Stimulated activated CD8-positive, alpha-beta memory T cell treated with anti-CD3 and anti-CD28 coated beads, Interleukin-4, amount 100 ng/mL, for 4 hours (primary cell): ENCODE measurements at places on chromosomes 2 and 18.

DNA sequence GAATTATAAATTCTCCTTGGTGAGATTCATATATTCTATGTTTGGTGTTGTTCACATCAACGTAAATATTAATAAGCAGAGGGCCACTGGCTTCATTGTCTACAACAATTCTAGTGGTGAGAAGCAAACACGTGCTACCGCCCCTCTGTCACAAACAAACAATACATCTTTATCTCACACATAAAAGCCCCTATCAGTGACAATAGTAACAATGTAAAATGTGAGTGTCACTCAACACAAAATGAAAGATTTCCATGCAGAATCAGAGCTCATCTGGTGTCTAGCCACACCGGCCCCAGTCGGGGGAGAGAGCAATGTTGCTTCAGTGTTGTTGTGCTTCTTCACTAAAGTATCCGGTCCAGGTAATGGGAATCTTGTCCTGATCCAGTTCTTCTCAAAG, 932.6 kb downstream of the SOCS6 start:
- no peak for DNase-seq

DNA sequence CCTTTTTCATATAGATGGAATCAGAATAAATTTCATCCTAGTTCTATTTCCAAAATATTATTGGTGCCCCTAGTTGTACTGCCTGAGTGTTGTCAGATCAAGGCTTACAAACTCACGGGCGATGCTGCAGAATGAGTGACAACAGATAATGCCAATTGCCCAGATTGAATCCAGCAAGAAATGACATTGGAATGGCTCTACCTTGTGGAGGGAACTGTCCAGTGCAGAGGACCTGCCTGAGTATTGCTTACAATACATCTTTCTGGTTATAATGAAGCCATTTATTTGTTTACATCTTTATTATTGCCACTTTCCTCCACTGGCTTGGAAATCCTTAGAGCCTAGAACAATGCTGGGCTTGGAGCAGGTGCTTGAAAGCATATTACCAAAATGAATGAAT, 7.8 kb upstream of the IL1R2 start:
- no peak for DNase-seq

- DNase-seq, result no peak
Measured at GRCh38 chr2:143524559-143525401, 395.6 kb downstream of the ARHGAP15 start.

- no peak for DNase-seq
Measured at GRCh38 chr18:69401226-69401971, 711 bp downstream of the DOK6 start.

GRCh38 chr18:79382681-79383387, 12.9 kb upstream of the NFATC1 start:
- no peak for DNase-seq

GRCh38 chr18:49907346-49907929, 94.1 kb upstream of the ACAA2 start:
- no peak for DNase-seq

DNA sequence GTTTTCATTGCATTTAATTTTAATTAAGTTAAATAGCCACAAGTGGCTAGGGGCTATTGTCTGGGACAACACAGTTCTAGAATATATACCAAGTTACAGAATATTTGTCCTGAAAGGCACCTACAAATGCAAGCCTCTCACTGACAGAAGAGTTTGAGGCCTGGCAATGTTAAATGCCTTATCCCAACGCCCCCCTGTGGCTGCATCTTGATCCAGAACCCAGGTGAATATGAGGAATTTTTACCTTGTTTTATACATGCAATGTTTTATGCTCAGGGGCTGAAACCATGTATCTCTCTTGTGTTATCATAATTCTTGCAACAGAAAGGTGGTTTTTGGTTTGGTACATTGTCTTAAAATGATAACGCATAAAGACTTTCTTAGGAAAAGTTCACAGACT, 71.8 kb upstream of the SEC11C start:
- no peak for DNase-seq

DNA sequence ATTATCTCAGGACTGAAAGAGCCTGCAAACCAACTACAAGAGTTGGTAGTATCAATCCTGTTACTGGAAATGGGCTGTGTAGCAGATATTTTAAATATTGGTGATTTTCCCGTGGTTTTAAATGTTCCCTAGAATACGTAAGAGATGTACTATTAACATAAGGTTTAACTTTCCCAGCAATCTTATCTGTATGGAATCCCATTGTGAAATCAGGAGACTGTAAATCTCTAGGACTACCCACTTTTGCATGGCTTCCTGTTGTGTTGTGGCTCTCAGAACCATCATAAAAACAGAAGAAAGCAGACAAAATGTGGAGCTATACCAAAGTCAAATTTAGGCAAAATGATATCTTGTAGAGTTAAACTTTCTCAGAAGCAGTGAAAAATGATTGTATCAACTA, 641.5 kb upstream of the SETBP1 start:
- DNase-seq, result no peak

GRCh38 chr2:37529830-37530415, 141.5 kb downstream of the CDC42EP3 start:
- DNase-seq, result no peak

DNA sequence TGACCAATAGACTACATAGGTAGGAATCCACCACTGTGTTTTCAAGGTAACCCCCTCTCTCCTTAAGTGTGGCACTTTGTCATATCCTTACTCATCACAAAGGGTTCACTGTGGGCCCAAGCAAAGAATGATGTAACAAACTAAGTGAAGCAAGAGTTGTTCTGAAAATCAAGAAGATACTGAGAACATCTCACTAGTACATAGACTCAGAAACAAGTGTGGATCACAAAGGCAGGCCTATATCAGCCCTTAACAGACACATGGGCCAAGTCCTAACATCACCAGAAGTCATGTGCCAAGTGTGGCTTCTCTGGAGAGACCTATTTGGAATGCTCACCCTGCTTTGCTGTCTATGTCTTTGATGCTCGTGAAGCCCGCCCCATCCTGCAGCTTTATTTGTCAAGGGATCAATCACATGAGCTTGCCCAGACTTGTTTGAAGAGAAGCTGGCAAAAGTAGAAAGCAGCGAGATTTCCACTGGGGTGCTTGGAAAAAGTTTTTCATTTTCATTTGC, 131.2 kb upstream of the TTC39C start:
- no peak for DNase-seq

GRCh38 chr2:238087211-238087610, 12.9 kb upstream of the ESPNL start:
- DNase-seq, result no peak

- no peak for DNase-seq
Measured at GRCh38 chr18:56565046-56565445, 73.3 kb downstream of the TXNL1 start.

- DNase-seq, result no peak
Measured at GRCh38 chr2:219433666-219434467, 776 bp upstream of the SPEG start.

DNA sequence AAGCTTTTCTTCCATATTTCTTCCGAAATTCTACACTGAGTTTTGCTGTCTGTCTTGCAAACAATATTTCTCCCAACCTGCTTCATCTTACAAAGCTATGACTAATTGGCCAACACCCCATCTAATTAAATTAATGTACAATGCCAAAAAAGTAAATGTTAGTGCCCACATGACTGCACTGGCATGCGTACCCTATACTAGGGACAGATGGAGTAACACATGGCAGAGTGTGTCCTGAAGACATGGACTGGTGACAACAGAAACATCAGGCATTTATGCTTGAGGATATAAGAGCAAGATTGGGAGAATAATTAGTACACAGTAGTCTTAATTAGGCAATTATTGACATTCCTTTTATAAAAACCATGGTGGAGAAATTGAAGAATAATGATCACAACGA, 66.8 kb downstream of the MREG start:
- DNase-seq, result no peak

DNA sequence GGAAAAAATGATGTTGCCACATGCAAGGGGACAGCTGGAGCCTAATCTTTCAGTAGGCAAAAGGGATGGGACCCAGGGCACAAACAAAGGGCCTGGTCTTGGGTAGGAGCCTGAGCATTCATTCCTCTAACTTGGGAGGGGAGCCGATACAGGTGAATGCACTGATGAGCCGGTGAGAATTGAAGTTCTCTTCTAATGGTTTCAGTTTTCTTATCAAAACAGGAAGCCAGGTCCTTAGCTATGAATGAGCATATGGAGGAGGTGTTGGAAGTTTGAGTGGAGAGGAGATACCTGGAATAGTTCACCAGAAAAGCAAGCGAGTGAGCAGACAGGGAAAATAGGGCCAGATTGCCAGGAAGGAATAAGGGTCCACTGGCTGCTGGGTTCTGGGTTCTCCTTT, 10.1 kb downstream of the DPP4 start:
- no peak for DNase-seq

DNA sequence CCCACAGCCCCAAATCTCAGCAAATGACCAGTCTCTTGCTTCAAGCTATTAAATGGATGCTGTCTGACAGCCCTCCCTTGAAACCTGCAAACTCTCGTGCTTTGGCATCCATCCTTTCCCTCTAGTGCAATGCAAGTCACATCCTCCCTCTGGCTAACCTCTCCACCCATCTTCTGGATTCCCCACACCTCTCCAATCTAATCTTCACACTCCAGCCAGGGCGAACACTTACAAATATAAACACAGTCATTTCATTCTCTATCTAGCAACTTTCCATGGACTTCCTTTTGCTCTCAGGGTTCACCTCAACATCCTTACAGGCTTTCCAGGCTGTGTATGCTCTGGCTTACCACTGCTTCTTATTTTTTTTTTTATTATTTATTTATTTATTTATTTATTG, 10.1 kb upstream of the NARS1 start:
- DNase-seq, result no peak

DNA sequence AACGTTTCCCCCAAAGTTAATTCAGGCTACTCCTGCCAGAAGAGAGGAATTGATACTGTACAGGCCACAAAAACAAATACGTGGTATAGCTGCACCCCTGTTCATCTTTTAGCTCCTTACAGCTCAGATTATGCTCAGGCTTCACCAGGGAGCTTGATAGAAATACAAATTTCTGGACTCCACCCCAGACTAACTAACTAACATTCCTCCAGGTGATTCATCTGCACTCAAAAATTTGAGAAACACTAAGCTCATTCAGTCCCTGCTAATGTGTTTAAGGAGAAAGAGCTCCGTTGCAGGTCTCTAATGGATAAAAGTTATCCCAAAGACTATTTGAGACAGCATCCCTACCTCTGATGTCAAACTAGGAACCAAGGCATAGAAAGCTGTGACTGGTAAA, 36.8 kb upstream of the UNC80 start:
- no peak for DNase-seq

DNA sequence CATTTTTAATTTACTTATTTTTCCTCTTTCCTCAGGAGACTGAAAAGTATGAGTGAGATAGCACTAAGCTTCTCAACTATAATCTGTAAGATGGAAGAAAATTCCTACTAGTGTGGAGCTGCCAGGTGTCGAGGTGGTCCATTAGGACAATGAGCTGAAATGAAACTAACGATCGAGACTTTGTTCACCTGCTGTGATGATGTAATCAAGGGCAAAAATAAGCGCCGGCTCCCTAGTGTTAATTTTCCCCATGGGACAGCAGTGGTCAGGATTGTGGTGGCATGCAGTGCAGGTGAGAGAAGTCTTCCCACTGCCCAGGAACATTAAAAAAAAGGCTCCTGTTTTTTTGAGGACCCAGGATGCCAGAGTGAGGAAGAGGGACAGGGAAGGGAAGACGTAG, 859.1 kb upstream of the GCFC2 start:
- DNase-seq, result no peak

DNA sequence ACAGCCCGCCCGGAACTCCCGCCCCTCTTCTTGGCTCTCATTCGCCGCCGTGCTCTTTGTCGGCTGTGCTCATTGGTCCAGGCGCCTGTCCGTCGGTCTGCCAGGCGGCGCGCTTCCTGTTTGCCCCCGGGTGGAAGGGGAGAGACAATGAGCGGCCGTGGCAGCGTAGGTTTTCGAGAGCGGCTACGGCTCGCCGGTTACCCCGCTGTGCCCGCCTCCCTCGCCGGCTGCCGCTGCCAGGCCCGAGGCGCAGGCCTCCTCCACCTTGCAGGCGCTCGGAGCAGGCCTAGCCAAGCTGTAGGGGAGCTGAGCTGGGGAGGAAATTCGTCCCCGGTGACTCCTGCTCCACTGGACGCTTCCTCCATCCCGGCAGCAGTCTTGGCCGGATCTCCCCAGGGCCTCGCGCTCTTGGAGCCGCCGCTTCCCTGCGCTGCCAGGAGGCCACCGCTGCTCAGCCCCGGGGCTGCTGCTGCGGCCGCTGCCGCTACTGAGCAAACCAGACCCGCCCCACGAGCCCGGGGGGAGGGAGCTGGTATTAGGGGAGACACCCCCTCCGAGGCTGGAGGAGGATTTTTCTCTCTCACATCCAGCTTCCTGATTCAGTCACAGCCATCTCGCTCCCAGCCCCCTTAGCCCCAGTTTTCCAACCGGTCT, at the start of gene SP3:
Gene SP3, minus strand, starts transcription at position 2 of the 654 bp plus-strand sequence. CDS start 202 bp downstream, outside the sequence.
- peak; percentile 87 for DNase-seq

DNA sequence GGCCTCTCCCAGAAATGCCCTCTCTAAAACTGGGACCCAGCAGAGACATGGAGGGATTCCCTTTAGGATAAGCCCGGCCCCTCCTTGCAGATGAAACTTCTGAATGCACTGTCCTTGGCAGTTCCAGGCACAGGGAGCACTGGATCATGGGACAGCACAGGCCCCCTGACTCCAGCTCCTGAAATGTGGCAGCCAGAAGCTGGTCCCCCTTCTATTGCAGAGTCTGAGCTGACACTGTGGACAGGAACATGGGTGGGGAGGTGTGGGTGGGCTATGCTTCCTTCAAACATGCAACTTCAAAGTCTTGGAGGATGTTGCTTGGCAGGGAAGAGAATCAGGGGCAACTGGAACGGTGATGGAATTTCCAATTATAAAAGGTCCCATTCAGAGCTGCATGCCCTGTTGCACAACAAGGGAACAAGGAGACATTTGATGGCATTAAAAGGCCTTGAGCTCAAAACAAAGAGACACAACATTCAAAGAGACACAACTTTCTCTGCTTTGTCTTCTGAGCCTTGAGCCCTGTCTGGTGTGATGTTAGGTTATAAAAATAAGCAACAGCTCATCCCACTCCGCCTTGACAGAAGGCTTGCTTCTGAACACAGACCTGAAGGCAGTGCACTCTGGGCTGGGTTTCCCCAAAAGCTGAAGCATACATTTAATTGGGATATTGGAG, 239.0 kb downstream of the OSR1 start:
- DNase-seq, result no peak

GRCh38 chr2:62660582-62661262, 44.8 kb upstream of the EHBP1 start:
- DNase-seq, result no peak

GRCh38 chr2:240423788-240424191, 11.7 kb upstream of the GPC1 start:
- no peak for DNase-seq

DNA sequence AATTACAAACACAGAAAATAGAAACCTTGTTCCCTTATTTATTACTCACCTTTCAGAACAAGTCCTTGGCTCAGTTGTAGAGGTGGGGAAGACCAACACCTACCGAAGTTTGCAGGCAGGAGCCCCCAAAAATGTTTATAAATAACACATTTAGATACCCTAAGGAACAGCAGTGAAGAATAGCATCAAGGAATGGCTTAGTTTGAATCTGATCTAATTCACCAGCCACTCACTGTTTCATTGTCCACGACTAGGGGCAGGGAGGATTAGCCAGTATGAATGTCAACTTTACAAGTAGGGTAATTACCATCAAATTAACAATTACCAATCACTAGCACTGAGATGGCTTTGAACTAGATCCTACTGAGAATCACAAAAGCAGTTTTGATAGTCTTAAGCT, 65.4 kb downstream of the PRPF40A start:
- no peak for DNase-seq

- no peak for DNase-seq
Measured at GRCh38 chr18:48955830-48956261, 5.1 kb upstream of the SMAD7 start.
